ENCODE measurements at places on chromosomes 1 and 21. TPM values are rescaled to one million over a fixed set of nuclear protein-coding genes. Genes with fewer than 3 reads are reported as not detected.

The SPRR2B gene
- not detected for total RNA-seq

The KMO gene
- under 0.01 TPM for total RNA-seq

The IVL gene
- 1.7 TPM for total RNA-seq

The SAMD11 gene
- total RNA-seq, result 6.4 TPM

The NGF gene
- total RNA-seq, result 7.9 TPM

The CD53 gene
- total RNA-seq, result not detected

The SLC9C2 gene
- total RNA-seq, result not detected

The DHDDS gene
- total RNA-seq, result 69.5 TPM

The CFHR3 gene
- total RNA-seq, result not detected

The MARK1 gene
- total RNA-seq, result 1.7 TPM

The VWA5B1 gene
- not detected for total RNA-seq

The XKR8 gene
- 5.4 TPM for total RNA-seq

The CSF3R gene
- total RNA-seq, result 0.11 TPM

The CELA2B gene
- total RNA-seq, result not detected

The HAO2 gene
- total RNA-seq, result not detected

The CAMK2N1 gene
- 28.9 TPM for total RNA-seq

The KCNK1 gene
- total RNA-seq, result 32.8 TPM

The LRRC3 gene
- total RNA-seq, result 0.37 TPM
